Breast epithelium (tissue), 4 donors: ENCODE measurements at places on chromosomes 16 and 17.

DNA sequence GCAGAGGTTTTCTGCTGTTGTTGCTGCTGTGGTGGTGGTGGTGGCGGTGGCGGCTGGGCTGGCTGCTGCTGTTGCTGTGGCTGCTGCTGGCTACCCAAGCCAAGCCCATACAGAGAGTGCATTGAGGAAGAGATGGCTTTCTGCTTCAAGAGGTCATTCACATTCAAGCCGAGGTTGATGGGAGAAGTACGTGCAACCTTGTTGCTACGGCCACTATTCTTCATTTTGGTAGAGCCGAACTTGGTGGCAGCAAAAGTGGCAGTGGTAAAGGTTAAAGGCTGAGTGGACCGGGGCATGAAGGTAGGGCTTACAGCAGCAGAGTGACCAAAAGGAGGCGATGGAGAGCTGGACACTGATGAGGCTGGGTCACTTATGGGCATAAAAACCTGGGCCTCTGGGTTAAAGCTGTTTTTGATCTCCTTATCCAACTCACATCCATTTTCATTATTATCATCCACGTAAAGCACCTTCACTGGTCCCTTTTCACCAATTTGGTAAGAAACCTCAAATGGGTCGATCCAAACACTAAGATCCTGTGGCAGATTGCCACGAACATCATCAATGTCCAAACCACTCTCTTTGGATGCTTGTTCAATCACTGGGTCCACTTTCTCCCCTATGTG, 2.8 kb downstream of the TOB1 start:
- no peak for DNase-seq

DNA sequence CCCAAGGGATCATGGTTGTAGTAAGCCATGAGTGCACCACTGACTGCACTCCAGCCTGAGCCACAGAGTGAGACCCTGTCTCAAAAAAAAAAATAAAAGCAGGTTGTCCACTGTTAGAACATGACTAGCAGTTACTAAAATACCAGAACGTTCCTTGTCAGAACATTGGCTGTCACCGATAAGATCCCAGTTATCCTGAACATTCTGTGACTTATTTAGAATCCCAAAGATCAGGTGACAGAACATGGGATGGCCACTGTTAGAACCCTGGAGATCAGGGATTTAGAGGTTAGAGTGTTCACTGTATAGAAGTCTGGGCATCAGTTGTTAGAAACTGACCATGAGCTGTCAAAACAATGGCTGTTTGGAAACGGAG, 8.6 kb downstream of the CES4A start:
- no peak for DNase-seq

DNA sequence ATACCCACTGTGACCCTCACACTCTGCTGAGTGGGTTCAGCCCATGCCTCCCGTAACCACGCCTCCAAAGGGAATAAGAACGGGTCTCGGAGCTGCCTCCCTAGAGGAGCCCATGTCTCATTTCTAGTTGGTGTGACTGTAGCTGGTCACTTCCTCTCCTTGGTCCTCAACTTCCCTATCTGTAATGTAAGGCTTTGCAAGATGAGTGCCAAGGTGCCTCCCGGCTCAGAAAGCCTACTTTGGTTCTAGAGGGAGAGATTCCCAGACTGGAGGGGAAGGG, 20.8 kb downstream of the C16orf74 start:
- DNase-seq: no peak

- no peak for DNase-seq
Measured at GRCh38 chr17:51650772-51651171, 390.4 kb downstream of the UTP18 start.

DNA sequence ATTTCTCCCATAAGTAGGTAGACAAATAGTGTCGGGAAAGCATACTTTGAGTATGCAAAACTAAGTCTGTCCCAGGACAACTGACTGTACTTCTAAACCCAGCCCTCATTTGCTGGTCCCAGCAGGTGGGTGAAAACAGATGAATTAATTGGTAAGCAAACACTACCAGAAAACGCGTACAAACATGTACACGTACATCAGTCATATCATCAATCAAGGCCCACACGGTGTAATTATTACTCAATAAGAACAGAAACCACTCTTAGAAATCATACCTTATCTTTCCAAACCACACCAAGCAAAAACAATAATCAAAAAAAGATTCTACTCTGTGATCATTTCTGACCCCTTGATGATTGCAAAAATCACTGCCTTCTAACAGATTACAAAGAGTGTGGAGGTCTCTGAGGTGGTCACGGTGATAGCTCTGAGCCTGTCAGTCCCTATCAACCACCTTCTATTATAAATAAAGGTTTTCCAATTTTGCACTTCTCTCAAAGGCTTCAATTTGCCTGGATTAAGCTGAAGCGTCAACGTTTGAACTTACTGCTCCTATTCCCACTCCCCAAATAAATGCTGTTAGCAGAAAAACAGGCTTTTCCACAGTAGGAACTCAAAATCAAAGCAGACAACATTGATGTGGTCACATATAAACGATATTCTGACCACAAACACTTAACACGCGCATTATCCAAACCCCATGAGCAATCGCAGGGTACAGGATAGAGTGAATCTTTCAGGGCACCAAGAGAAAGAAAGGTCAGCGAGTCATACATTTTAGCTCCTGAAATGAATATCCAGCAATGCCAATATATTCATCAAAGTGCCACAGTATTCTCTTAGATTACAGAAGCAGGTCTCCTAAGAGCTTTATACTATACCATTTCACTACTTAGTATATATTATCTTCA, 211.9 kb downstream of the STX8 start:
- no peak for DNase-seq

GRCh38 chr17:43658900-43659299, 2.8 kb downstream of the MEOX1 start:
- no peak for DNase-seq

- peak; percentile 85 for DNase-seq
Measured at GRCh38 chr16:4801962-4802658, at the start of gene ROGDI. ROGDI (minus strand) TSS chr16:4802633; CDS start chr16:4802571, 62 bp downstream.

DNA sequence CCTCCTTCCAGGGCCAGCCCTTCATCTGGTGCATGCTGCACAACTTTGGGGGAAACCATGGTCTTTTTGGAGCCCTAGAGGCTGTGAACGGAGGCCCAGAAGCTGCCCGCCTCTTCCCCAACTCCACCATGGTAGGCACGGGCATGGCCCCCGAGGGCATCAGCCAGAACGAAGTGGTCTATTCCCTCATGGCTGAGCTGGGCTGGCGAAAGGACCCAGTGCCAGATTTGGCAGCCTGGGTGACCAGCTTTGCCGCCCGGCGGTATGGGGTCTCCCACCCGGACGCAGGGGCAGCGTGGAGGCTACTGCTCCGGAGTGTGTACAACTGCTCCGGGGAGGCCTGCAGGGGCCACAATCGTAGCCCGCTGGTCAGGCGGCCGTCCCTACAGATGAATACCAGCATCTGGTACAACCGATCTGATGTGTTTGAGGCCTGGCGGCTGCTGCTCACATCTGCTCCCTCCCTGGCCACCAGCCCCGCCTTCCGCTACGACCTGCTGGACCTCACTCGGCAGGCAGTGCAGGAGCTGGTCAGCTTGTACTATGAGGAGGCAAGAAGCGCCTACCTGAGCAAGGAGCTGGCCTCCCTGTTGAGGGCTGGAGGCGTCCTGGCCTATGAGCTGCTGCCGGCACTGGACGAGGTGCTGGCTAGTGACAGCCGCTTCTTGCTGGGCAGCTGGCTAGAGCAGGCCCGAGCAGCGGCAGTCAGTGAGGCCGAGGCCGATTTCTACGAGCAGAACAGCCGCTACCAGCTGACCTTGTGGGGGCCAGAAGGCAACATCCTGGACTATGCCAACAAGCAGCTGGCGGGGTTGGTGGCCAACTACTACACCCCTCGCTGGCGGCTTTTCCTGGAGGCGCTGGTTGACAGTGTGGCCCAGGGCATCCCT, 7.4 kb downstream of the NAGLU start:
- DNase-seq: no peak

DNA sequence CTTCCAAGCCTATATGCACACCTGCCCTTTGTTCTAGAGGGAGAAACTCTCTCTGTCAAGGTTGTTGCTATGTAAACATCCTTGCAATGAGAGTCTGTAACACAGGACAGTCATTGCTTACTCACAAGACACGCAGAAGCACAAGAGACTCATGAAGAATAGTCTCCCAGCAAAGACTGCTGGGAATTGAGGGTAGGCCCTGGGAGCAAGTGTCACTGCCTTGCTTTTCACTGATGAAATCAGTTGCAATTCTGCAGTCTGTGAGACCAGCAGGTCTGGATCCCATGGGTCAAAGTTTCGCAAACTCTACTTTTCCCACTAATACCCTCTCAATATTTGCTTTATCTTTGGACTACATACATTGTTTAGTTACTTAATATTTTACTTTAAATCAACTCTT, 177.4 kb downstream of the FTO start:
- DNase-seq: no peak

- no peak for DNase-seq
Measured at GRCh38 chr17:7782240-7782639, 51.8 kb upstream of the KDM6B start.

GRCh38 chr17:40063901-40064531, 1.3 kb downstream of the THRA start:
- DNase-seq: no peak

GRCh38 chr17:70317421-70317820, 148.1 kb downstream of the KCNJ2 start:
- no peak for DNase-seq

- no peak for DNase-seq
Measured at GRCh38 chr16:3490911-3491629, 4.2 kb downstream of the C16orf90 start.

DNA sequence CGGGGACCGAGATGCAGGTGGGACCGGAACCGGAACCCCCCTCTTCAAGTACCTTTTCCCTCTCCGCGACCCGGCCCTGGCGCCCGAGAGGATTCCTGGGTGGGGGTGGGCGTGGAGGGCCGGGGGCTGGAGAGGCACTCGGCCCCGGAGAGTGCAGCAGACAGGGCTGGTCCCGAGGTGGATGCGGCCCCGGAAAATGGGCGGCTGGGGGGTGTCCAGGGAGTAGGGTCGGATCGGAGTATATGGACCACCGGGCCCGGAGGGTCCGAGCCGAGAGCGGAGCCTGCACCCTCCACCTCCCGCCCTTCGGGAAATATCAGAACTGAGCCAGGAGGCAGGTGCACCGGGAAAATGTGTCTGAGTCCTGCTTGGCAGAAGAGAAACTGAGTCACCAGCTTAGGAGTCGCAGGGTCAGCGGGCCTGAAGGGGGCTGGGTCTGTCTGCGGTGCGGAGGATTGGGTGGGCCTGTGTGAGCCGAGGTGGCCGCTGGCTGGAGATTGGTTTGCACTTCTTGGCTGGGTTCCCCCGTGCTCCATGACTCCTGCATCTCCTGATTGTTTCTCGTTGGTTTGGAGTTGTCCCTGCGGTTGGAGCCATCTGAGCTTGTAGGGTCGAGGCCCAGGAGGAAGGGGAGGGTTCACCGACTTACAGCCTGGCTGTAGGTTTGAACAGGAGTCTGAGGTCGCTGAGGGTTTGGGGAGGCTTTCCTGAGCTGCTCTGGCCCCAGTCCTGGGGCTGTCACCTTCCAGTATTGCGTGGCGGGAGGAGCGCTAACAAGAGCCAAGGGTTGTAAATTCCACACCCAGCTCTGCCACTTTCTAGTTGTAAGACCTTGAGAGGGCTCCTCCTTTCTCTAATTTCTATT, 518 bp downstream of the SH2B1 start:
- no peak for DNase-seq

GRCh38 chr17:5980941-5981340, 89.2 kb upstream of the WSCD1 start:
- no peak for DNase-seq

GRCh38 chr17:81481073-81481799, 31.4 kb downstream of the ACTG1 start:
- peak; percentile 68 for DNase-seq

DNA sequence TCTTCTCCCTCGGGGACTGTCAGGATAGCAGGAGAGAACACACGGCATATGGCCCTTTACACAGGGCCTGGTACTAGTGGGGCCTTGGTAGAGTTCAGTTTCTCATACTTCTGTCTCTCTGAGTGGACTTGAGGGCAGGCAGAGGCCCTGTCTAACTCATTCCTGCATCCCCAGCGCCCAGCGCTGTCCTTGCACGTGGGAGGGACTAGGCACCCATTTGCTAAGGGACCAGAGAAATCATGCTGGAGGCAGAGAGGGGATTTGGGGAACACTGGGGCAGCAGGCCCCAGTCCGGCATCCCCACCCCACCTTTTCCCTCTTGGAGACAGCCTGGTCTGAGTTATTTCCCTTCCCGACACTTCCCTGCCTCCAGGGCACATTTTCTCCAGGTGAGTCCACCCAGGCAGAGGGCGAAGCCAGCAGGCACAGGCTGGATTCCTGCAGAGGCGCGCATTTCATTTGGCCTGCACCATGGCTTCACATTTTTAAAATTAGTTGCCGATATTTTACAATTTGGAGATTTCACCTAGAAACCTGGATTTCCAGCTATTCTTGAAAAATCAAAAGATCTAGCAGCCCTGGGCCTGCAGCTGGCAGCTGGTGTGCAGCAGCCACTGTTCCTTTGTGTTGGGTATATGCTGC, 9.7 kb upstream of the NKD1 start:
- DNase-seq: no peak

GRCh38 chr16:64196444-64196843, 925.4 kb downstream of the CDH11 start:
- no peak for DNase-seq

- no peak for DNase-seq
Measured at GRCh38 chr17:52789829-52790228, 631.3 kb upstream of the CA10 start.

- DNase-seq: no peak
Measured at GRCh38 chr16:54309341-54309740, 22.8 kb upstream of the IRX3 start.

- no peak for DNase-seq
Measured at GRCh38 chr17:6913608-6914443, 82.0 kb upstream of the ALOX12 start.

GRCh38 chr16:85168732-85169256, 56.5 kb upstream of the CIBAR2 start:
- no peak for DNase-seq

DNA sequence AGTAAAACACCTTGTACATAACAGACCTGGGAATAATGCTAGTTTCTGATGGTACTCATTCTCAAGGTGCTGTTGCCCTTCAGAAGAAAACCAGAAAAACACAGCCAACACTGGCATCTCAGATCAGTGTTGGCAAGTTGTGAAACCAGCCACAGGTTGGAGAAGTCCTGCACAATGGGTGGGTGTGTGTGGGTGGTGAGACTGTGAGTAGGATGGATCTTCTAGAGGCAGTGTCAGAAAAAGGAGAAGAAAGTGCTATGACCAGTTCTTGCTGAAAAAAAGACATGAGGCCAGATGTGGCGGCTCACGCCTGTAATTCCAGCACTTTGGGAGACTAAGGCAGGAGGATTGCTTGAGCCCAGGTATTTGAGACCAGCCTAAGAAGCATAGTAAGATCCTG, 35.2 kb upstream of the SMIM36 start:
- no peak for DNase-seq

DNA sequence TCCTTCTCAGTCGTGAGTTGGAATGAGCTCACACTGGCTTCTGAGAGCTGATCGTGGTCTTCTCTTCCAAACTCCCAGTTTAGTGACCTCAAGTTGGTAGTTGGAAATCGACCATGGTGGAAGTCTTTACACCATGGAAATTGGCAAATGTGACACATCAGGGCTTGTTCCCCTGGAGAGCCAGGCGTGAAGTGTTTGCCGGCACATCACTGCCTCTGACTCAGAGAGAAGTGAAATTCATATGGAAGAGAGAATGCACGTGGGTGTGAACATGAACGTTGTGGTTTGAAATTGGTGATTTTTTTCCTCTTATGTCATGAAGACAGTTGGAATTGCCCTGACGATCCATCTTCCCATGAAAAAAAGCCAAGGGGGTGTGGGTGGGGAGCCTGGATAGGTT, 47.4 kb downstream of the AXIN2 start:
- peak; percentile 25 for DNase-seq
